Activated gamma-delta T cell treated with anti-CD3 and anti-CD28 coated beads, Interleukin-2, amount 50 U/mL, for 16 hours (primary cell): ENCODE measurements at places on chromosomes 7 and 10.

GRCh38 chr10:90816466-90816865 is 41.4 kb downstream of the HTR7 start:
- no peak for DNase-seq

DNA sequence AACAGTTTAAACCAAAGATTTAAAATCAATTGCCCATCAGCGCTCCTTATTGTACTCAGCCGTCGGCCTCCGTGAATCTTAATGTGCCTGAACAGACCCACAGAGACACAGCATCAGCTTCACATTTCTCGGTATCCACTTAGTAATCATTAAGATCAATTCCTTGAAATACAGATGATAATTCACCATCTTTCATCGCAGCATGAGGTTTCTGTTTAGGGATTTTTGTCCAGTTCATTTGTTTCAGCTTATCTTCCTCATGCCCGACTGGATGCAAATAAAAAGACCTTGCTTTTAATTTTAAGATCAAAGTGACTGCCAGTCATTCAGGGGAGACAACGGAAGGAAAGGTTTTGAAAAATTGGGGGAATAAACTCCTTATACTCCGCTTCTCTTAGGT is 207.8 kb downstream of the WDR37 start:
- DNase-seq = no peak

DNA sequence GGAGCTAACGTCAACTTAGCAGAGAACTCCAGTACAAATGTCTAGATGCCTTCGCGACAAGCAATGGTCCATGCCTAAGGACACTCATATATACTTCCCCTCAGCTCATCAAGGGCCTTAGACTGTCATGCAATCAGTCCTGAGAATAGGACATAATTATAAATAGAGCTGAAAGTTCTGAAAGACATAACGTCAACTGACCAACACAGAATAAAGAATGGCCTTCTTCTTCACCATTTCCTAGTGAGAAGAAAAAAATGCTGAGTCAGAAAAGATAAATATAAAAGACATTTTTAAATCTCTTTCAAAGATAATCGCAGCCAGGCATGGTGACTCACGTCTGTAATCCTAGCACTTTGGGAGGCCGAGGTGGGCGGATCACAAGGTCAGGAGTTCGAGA is 83.2 kb downstream of the ARMH3 start:
- DNase-seq = no peak

DNA sequence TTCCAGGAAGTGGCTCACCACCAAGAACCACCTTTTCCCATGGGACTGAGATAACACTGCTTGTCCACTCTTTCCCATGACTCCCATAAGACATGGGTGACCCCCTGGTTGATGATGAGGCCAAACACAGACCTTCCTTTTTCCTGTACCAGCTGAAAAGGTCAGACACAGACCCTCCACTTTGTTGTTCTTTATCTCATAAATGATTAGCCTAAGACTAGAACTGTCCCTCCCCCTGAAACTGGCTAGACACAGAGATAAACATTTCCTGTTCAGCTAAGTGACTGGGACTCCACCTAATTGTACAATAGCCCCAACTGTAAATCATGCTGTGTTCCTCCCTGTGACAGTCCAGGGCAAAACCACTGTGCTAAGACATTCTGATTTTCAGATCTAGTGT is 8.2 kb upstream of the NRG3 start:
- no peak for DNase-seq

GRCh38 chr10:4333459-4333894 is 492.5 kb upstream of the AKR1E2 start:
- DNase-seq = no peak

DNA sequence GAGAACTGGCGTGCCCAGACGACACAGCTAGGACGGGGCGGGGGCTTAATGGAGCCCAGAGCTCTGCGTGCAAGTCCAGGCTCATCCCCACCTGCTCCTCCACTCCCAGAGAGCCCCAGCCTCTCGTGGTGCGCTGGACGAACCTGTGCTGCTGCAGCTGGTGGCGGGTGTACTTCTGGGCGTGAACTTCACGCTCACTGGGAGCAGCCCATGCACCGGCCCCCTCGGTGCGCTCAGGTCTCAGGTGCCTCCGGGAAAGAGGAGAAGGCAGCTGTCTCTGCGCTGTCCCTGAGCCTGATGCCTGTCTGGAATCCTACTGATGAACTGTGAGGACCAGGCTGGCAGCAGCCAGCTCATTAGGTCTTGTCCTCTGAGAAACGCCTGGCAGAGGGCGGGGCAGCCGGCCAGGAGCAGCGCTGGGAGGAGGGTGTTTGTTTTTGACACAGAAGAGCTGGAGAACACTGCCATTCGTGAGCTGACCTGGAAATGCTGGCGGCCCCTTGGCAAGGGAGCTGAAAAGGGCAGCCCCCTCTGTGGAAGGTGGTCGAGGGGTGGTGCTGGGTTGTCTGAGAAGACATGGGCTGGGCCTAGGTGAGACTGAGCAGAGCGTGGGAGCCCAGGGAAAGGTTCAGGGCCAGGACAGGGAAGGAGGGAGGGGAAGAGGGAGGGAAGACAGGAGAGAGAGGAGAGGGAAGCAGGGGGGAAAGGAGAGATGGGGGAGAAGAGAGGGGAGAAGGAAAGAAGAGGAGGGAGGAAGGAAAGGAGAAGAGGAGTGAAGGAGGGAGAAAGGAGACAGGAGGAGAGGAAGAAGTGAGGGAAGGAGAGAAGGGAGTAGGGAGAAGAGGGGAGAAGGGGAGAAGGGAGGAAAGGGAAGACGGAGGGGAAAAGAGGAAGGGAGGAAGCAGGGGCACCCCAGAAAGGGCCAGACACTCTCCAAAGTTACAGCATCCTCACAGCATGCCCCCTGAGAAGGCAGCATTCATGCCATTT is 53.5 kb upstream of the TNS3 start:
- no peak for DNase-seq

GRCh38 chr10:88386821-88387773 is 196.0 kb downstream of the RNLS start:
- no peak for DNase-seq

GRCh38 chr10:110629680-110630191 is 14.4 kb upstream of the RBM20 start:
- DNase-seq = no peak

DNA sequence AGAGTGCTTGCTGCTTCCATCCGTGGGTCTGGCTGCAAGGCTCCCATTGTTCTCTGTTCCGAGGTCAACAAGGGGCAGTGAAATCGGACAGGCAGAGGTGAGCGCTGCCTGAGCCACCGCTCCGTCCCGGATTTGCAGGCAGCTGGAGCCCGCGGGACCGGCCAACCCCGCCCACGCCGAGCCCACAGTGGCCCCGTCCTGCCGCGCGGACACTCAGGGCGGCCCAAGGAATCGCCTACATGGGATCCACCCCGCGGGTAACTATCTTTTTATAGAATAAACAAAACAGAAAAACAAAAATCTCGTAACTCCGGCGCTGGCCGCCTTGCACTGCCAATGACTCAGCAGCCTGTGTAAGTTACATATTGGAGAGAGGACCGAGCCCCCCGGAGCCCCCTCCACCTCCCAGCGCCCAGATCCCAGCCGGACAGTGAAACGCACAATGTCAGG is 1.9 kb downstream of the BNIP3 start:
- no peak for DNase-seq

DNA sequence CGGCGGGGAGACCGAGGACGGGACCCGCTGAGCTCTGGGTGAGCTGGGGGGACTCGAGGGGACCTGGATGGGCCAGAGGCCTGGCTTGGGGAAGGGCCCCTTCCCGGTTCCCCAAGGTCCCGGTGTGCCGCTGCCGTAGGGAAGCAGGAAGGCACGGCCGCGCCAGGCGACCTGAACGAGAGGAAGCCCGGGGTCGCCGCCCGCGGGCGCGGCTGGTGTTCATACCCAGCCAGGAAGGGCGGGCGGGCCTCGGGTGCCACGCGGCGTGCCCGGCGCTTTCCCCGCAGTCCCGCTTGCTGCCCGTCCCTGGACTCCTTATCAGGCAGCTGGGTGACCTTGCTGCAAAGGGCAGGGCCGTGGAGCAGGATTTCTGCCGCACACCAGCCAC is 38.0 kb downstream of the ZNF777 start:
- no peak for DNase-seq

DNA sequence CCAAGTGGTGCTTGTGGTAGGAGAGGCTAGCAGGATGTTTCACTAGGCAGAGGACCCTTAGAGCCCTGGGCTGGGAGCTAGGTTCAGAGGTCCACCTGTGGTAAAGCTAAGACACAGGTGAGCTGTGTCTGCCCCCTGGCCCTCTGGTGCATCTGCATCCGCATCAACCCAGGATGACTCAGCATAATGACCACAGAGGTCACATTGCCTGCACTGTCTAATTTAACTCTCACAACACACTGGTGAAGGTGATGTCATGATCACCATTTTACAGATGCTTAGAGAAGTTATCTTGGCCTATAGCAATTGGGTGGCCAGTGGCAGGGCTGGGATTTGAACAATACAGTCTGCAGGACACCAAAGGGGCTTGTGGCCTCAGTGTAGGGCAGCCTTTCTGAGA is 33.1 kb downstream of the HABP2 start:
- DNase-seq = no peak

DNA sequence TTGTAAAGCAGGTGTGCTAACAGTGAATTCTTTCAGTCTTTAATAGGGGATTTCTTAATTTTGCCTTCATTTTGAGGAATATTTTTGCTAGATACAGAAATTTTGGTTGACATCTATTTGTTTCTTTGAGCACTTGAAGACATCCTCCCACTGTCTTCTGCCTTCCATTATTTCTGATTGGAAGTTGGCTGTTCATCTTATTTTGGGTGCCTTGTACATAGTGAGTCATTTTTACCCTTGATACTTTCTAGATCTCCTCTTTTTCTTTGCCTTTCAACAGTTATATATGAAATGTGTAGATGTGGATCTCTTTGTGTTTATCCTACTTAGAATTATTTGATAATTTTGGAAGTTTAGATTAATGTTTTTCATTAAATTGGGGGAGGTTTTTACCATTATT is 631.0 kb downstream of the AUTS2 start:
- no peak for DNase-seq

DNA sequence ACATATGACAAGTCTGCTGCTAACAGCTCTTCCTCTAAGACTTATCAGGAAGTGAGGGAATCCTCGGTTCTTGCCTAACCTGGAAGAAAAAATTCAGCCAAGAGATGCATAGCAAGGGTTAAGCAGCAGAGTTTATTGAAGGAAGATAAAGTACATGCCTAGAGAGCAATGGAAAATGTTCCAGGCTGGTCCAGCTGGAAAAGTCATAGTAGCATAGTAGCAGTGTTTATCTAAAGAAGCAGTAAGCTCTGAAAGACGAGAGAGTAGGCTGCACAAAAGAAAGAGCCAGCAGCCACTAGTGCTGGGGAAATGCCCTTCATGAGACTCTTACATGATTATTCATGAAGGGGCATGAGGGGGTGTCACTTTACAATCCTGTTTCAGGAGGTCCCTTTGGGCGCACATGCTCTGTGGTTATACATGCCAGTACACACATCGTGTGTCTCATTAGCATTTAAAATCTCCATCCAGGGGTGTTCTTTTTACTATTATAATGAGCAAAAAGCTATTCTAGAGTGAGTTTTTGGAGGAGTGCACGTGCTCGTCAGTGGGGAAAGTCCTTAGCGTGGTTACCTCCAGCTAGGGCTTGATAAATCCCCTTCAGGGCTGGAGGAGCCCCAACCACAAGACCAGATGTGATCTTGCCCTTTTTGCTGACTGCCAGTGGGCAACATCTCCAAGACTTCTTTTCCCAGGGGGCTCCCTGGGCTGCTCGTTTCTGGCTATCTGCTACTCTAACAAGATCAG is 716.1 kb downstream of the PARD3 start:
- DNase-seq = no peak

DNA sequence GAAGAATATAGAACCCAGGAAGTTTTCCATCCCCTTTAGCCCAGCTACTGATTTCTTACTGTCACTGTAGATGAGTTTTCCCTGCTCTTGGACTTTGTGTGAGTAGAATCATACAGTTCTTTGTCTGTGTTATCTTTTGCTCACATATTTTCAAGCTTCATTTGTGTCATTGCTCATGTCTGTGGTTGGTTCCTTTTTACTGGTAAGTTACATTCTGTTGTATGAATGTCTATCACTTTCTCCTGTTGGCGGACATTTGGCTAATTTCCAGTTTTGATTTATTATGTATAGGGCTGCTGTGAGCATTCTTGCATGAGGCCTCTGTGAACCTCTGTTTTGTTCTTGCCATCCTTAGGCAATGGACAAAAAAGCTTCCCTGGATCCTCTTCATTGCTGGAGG is 5.3 kb downstream of the GLRX3 start:
- no peak for DNase-seq

- no peak for DNase-seq
Measured at GRCh38 chr7:153522261-153522660, 529.9 kb upstream of the DPP6 start.

DNA sequence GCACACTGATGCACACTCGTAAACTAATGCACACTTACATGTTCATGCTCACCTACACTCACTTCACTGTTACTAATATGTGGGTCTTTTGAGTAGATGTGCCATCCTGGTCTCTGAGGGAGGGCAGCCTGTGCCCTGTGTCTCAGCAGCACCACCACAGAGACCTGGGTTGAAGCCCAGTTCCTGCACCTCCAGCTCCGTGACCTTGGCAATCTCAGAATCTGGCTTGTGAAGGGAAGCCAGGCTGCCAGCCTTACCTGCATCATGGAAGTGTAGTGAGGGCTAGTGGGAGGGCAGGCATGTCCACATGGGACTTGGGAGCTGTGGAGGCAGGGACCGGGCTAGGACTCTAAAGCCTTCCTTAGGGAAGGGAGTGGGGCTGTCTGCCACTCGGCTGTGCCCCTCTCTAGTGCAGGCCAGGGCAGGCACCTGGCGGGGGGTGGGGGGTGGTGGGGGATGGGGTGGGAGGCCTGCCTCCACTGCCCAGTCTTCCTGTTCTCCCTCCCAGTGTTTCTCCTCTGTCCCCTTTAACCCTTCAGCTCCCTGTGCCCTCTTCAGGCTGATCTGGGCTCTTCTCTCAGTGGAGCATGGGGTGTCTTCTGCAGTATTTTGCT is 8.1 kb downstream of the ADCY1 start:
- DNase-seq = no peak

GRCh38 chr10:44173608-44173894 is 211.3 kb downstream of the CXCL12 start:
- DNase-seq = no peak

DNA sequence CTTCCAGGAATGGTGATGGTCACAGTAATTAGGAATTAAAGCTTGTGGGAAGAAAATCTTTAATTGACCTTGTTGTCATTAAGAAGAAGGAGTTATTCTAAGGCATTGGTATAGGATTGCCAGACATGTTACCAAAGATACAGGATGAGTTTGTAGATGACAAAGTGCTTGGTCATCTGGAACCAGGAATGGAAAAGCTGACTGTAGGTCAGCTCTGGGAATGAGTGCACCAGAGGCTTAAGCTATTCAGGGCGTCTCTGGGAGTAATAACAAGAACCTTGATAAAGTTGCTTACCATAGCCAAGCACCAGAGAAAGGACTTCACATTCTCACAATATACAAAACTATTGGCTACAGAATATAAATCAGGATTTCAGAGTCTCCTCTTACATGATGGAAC is 89.0 kb downstream of the PHTF2 start:
- DNase-seq = no peak

DNA sequence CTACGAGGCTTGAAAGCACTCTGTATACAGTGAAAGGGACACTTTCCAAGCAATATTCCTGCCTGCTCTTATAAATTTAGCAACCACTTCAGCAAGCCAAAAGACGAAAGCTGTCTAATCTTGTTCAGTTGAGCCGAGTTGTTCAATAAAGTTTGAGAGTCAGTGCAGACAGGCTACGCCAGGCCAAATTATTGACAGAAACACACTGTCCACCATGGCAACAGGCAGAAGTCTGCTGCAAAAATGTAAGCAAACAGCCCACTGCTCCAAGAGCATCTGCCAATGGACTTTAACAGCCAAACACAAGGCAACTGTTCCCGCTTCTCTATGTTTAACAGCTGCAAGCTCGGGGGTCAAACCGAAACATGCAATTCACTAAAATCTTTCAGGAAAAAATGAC is 85.7 kb downstream of the GLI3 start:
- no peak for DNase-seq
